SIG-M5 (cell line): ENCODE measurements at places on chromosomes 6 and 20.

GRCh38 chr6:24408719-24409410 is 6.1 kb downstream of the MRS2 start:
- no peak for DNase-seq

- no peak for DNase-seq
Observed at GRCh38 chr6:1043458-1043836, 268.5 kb upstream of the FOXQ1 start.

DNA sequence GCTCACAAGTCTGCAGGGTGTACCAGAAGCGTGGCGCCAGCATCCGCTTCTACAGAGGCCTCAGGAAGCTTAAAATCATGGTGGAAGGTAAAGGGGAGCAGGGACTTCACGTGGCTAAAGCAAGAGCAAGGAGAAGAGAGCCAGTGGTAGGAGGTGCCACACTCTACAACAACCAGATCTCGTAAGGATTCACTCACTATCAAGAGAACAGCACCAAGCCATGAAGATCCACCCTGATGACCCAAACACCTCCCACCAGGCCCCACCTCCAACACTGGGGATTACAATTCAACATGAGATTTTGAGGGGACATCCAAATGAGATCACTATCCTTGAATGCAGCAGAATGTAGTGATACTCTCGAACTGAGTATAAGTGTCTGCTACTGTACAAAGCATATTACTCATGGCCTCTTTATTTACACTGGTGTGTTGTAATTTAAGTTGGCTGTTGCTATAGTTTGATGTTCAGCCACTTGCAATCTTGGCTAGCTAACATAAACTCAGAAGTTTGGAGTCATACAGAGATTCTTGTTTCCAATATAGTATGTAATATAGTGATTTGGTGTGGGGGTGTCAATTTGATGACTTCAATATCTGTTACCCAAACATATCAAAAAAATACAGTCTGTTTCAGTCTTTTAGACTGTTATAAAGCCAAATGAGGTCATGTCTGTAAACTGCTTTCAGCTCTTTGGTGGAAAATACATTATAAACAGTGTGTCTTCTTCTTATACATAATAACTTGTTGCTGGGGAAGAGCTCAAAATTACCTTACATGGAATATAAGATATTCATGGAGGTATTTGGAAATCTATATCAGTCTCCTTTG is 39.4 kb upstream of the MYLIP start:
- DNase-seq, result no peak

GRCh38 chr20:38957235-38957876 is 4.8 kb upstream of the DHX35 start:
- DNase-seq, result no peak
